Calu3 (cell line): ENCODE measurements at places on chromosomes 4 and X. TPM values are rescaled to one million over a fixed set of nuclear protein-coding genes. Genes with fewer than 3 reads are reported as not detected.

GRPR gene
- 0.32 and 0.85 TPM in 2 replicates for total RNA-seq

DNA sequence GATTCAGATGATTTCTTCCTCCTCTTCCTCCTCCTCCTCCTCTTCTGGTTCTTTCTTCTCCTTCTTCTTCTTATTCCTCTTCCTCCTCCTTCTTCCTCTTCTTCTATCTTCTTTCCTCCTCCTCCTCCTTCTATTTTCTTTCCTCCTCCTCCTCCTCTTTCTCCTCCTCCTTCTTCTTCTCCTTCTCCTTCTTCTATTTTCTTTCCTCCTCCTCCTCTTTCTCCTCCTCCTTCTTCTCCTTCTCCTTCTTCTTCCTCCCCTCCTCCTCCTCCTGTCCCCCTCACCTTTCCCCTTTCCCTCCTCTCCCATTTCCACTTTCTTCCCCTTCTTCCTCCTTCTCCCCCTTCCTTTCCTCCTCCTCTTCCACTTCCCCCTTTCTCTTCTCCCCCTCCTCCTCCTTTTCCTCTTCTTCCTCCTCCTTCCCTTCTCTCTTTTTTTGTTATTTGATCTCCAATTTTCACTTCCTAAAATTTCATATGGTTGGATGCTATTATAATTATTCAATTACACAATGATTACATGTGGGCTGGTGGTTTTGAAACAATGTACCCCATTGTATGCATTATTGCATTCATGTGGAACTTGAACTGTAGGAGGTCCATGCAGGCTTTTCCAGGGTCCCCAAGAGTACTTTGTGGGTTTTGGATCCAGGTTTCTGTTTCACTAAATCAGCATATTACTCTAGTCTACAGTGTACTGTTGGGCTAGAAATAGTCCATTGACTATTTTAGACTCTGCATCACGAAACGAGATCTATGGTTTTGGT is 68.1 kb downstream of the SORBS2 start:
- H3K4me3 ChIP-seq: no peak overlapping the region
- DNase-seq: no peak
- peaks cover 9% of the 10 kb centered on the region for H3K4me1 ChIP-seq
- H3K36me3 ChIP-seq: no peaks in the 10 kb centered on the region
- H3K27ac ChIP-seq: no peak overlapping the region

GRCh38 chr4:139085141-139085540 is 69.6 kb downstream of the NOCT start:
- H3K4me1 ChIP-seq: no peaks in the 10 kb centered on the region
- no peak overlapping the region for H3K27ac ChIP-seq
- peak overlapping the region; percentile 99 for H3K4me3 ChIP-seq
- DNase-seq: no peak
- peaks cover 28% of the 10 kb centered on the region for H3K36me3 ChIP-seq
- H3K27me3 ChIP-seq: no peaks in the 10 kb centered on the region

DNA sequence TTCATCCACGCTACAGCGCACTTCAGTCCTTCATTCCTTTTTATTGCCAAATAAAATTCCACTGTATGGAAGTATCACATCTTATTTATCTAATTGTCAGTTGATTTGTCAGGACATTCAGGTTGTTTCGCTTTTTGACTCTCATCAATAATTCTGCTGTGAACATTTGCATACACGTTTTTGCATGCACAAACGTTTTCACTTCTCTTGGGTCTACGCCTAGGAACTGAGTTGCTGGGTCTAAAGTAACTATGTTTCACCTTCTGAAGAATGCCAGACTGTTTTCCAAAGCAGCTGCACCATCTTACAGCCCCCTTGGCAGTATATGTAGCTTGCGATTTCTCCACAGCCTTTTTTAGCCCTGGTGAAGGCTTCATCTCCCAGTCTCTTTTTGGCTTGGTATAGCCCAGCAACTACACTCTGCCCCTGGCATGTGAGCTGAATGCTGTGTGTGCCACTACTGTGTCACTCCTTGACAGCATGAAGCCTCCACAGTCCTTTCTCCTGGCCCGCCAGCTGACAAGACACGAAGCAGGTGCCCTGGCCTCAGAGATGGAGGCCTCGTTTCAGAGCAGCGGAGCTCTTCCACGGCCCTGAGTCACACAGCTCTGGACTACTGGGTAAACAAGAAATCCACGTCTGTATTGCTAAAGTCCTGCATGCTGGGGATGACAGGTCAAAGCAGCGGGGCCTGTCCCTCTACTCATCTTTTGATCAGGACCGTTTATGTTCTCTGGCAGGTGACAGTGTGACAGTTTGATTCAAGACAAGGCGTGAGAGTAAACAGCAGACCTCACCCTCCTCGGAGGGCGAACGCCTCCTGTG is 75.5 kb downstream of the NSUN7 start:
- H3K27ac ChIP-seq: no peak overlapping the region
- H3K4me3 ChIP-seq: no peak overlapping the region
- H3K4me1 ChIP-seq: no peaks in the 10 kb centered on the region

DNA sequence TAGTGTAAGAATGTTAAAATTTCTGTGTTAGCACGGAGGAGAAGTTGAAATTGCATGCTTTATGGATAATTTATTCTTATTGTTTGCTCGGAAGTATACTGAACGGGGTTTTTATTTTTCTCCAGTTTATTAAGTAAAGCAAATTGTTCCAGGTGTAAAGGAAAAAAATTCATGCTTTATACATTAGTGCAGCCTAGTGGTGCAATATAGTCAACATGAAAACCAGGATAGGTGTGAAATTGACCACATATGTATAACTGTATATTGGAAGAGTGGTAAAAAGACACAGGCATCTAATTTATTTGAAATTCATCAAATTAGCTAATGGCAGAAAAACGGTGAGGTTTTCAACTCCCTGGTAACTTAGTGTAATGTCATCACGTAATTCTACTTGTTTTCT is 959 bp downstream of the BRS3 start:
- H3K27ac ChIP-seq: no peak overlapping the region
- no peaks in the 10 kb centered on the region for H3K4me1 ChIP-seq
- DNase-seq: no peak
- H3K4me3 ChIP-seq: no peak overlapping the region
